Mammary epithelial cell (primary cell): ENCODE measurements at places on chromosomes 16 and 17. TPM values are rescaled to one million over a fixed set of nuclear protein-coding genes. Genes with fewer than 3 reads are reported as not detected.

Gene NSMCE1
- total RNA-seq, result 81.2 TPM

- DNase-seq, result no peak
Measured at GRCh38 chr16:22635357-22635761, 124.7 kb downstream of the NPIPB5 start.

Gene TBC1D3E
- not detected for total RNA-seq

- no peak for DNase-seq
Measured at GRCh38 chr16:10753670-10754069, 10.0 kb downstream of the NUBP1 start.

- DNase-seq, result no peak
Measured at GRCh38 chr17:77935121-77935571, 23.4 kb upstream of the TNRC6C start.

DNA sequence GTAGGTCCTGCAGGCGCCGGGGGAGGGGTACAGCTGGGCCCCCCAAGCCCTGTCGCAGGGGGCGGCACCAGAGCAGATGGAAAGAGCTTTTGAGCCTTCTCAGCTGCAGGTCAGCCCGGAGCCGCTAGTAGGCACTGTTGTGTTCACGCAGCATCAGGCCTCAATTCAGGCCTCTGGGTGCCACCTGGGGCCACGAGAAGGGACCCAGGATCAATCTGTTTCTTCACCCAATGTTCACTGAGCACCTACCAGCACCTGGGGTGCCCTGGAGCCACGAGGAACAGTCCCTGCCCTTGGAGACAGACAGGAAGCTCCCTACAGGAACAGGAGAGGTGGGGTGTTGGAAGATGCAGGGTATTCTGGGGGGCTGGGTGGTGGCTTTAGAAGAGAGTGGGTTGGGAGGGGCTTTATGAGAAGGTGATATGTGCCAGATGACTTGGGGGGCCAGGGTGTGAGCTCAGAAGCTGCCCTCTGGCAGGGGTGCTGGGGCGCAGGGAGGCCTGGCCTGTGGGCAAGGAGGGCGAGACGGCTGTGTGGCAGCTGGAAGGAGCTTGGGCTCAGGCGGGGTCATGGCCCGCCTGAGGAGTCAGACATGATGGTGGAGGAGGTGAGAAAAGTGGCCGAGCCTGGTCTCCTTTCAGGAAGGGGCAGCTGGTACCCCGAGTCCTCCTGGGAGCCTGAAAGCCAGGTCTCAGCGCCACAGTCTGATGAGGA, 121.9 kb upstream of the GSE1 start:
- DNase-seq, result no peak

DNA sequence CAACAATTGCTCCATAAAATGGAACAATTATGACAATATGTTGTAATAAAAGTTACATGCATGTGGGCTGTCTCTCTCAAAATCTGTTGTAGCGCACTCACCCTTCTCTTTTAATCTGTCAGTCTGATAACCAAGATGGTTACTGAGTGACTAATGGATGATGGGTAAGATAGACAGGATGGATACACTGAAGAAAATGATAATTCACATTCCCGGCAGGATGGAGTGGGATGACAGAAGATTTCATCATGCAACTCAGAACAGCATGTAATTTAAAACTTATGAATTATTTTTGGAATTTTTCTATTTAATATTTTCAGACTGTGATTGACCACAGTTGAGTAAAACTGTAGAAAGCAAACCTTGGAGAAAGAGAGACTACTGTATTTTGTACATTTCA, 30.5 kb downstream of the CDH13 start:
- DNase-seq, result peak; percentile 30

Gene SLC47A1
- 1.0 and 2.4 TPM in 2 replicates for total RNA-seq

- peak; percentile 45 for DNase-seq
Measured at GRCh38 chr17:21345236-21345635, 30.9 kb upstream of the KCNJ12 start.
